Cardiac ventricle fibroblast (primary cell): ENCODE measurements at places on chromosomes 11 and 22. TPM values are rescaled to one million over a fixed set of nuclear protein-coding genes. Genes with fewer than 3 reads are reported as not detected.

Gene XKR3
- total RNA-seq, result 0.05 and 0.12 TPM in 2 replicates

Gene B4GALNT4
- total RNA-seq, result 5.1 and 8.8 TPM in 2 replicates

Gene CNIH2
- 0.34 TPM in 1 of 2 replicates, not detected in the other for total RNA-seq

Gene CAVIN3
- 469 and 520 TPM in 2 replicates for total RNA-seq

Gene RIMBP3C
- total RNA-seq, result under 0.01 and 0.68 TPM in 2 replicates

Gene HPX
- total RNA-seq, result 0.29 TPM in 1 of 2 replicates, not detected in the other

Gene OR5B2
- not detected in 2 replicates for total RNA-seq

Gene GAB4
- total RNA-seq, result not detected in 2 replicates

Gene SLC22A12
- not detected in 2 replicates for total RNA-seq

Gene FXYD2
- 0.34 TPM in 1 of 2 replicates, not detected in the other for total RNA-seq

Gene ALDH3B2
- not detected in 2 replicates for total RNA-seq

Gene SMTNL1
- total RNA-seq, result not detected in 2 replicates

Gene OR2AT4
- not detected in 2 replicates for total RNA-seq

Gene OR52I1
- total RNA-seq, result not detected in 2 replicates

Gene RBMXL2
- total RNA-seq, result not detected in 2 replicates

Gene DBX1
- not detected in 2 replicates for total RNA-seq

Gene TLCD5
- total RNA-seq, result 2.8 and 5.6 TPM in 2 replicates

Gene MS4A10
- total RNA-seq, result not detected in 2 replicates

Gene LMO2
- total RNA-seq, result 1.4 and 2.4 TPM in 2 replicates

Gene SYT9
- total RNA-seq, result not detected in 2 replicates

Gene FAM83F
- total RNA-seq, result not detected in 2 replicates

Gene RAG1
- 0.05 and 0.25 TPM in 2 replicates for total RNA-seq

Gene OR5A1
- total RNA-seq, result not detected in 2 replicates

Gene LRRC56
- 0.49 and 0.75 TPM in 2 replicates for total RNA-seq

Gene GPHA2
- not detected in 2 replicates for total RNA-seq

Gene FJX1
- total RNA-seq, result 28.5 and 38.4 TPM in 2 replicates

Gene SCN3B
- 0.44 and 1.1 TPM in 2 replicates for total RNA-seq

Gene SCGB1C1
- total RNA-seq, result not detected in 2 replicates

Gene SCGB1A1
- total RNA-seq, result not detected in 2 replicates

Gene DGCR6
- 0.20 TPM in 1 of 2 replicates, not detected in the other for total RNA-seq

Gene OR6T1
- not detected in 2 replicates for total RNA-seq

Gene ZFP91
- total RNA-seq, result 24.7 and 28.1 TPM in 2 replicates
